ENCODE measurements at places on chromosomes 5 and 9.

- peak; percentile 29 for DNase-seq
Observed at GRCh38 chr5:65927503-65928321, 1.3 kb downstream of the ERBIN start.

DNA sequence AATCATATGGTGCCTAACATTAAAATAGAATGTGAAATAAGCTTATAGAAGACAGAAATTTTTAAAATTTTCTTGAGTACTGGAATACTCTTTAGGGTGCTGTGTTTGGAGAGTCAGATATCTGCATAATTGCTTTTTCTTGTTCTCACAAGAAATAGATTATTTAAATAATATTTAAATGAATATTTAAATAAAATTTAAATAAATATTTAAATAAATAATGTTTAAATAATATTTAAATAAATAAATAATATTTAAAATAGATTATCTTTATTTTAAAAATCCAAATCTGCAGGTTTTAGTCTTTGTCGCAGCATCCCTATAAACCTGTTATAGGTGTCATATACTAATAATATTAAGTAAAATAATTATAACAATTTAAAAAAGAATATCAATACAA lies 1589.4 kb downstream of the MAT2B start:
- no peak for DNase-seq

GRCh38 chr9:110320651-110321445 lies 16.8 kb downstream of the TXNDC8 start:
- no peak for DNase-seq

GRCh38 chr9:109383356-109383755 lies 62.5 kb upstream of the EPB41L4B start:
- no peak for DNase-seq

DNA sequence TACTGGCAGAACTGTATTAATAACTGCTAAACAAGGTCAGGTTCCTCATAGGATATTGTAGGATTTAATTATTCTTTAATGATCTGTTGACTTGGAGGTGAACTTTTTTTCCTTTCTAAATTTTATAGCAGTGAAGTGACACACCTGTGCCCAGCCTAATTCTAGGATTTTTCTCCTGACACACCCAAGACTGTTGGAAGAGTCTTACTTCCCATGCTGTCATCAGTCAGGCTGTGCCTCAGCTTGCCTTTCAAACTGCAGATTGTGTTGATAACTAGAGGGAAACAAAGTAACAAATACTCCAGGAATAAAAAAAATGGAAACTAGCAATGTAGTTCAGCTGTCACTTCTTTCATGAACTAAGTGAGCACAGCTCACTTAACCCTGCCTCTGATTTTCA lies 22.0 kb downstream of the OTULIN start:
- no peak for DNase-seq

GRCh38 chr9:85511746-85512145 lies 230.0 kb downstream of the AGTPBP1 start:
- no peak for DNase-seq

GRCh38 chr5:159799701-159800100 lies 116.6 kb upstream of the ADRA1B start:
- DNase-seq = no peak

- DNase-seq = no peak
Observed at GRCh38 chr9:38079461-38080031, 10.5 kb upstream of the SHB start.

DNA sequence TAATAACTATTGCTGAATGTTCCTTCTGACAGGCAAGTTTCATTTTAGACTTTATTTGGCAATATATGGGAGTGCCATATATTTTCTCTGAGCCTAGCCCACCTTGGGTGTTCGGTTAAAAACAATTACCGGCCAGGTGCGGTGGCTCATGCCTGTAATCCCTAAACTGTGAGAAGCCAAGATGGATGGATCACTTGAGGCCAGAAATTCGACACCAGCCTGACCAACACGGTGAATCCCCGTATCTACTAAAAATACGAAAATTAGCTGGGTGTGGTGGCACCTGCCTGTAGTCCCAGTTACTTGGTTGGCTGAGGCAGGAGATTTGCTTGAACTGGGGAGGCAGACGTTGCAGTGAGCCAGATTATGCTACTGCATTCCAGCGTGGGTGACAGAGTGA lies 47.9 kb downstream of the TNFSF15 start:
- DNase-seq = no peak

DNA sequence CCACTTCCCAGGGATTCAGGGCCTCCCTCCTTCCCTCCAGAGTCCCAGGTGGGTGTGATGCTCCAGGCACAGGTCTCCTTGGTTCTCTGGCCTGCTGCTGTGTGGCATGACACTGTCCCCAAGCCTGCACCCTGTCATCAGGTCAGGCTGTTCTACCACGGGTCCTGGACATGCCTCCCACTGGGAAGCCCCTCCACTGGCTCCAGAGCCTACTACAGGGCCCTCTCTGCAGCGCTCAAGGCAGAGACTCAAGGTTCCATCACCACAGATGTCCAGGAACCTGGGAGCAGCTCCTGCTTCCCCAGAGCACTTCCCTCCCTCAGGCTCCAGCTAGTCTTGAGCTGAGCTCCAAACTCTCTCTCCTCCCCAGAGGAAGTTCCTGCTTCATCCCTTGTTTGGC lies 237.3 kb downstream of the PBX3 start:
- DNase-seq = no peak

- peak; percentile 81 for DNase-seq
Observed at GRCh38 chr5:172740428-172741205, 30.4 kb downstream of the DUSP1 start.

DNA sequence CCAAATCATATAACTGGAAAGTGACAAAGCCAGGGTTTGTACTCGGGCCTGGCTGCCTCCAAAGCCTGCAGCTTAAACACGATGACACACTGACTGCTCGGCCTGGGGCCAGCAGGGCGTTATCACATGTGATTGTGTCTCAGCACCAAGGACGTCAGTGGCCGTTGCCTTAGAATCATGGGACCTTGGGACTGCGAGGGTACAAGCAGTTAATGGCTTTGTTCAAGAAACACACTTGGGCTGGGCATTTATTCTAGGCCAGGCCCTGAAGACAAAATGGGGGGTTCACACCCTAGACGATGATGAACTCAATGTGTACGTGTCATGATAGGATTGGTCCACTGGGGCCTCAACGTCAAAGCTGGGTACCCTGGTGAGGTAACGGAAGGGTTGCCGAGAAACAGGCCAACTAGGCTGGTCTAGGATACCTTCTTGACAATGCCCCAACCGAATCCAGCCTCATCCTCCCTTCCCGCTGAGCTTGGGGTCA lies 13.0 kb downstream of the SH3PXD2B start:
- DNase-seq = no peak

- DNase-seq = no peak
Observed at GRCh38 chr5:9401786-9402472, 143.9 kb downstream of the SEMA5A start.

- DNase-seq = no peak
Observed at GRCh38 chr9:38058452-38059232, 10.4 kb downstream of the SHB start.
